A549 treated with CpdA at 1 μM for 4 hours (cell line): ENCODE measurements at places on chromosomes 4 and X. TPM values are rescaled to one million over a fixed set of nuclear protein-coding genes. Genes with fewer than 3 reads are reported as not detected.

Gene IBSP
- not detected in 5 replicates for total RNA-seq

Gene INPP4B
- 5.0 to 8.6 TPM (median 6.1 TPM) in 5 replicates for total RNA-seq

Gene UGT2B17
- not detected in 5 replicates for total RNA-seq

Gene APLN
- 0.70 to 0.90 TPM (median 0.79 TPM) in 5 replicates for total RNA-seq

Gene LUZP4
- total RNA-seq: not detected in 5 replicates

Gene NEUROG2
- not detected in 5 replicates for total RNA-seq
